ENCODE measurements at places on chromosomes 5 and 9.

DNA sequence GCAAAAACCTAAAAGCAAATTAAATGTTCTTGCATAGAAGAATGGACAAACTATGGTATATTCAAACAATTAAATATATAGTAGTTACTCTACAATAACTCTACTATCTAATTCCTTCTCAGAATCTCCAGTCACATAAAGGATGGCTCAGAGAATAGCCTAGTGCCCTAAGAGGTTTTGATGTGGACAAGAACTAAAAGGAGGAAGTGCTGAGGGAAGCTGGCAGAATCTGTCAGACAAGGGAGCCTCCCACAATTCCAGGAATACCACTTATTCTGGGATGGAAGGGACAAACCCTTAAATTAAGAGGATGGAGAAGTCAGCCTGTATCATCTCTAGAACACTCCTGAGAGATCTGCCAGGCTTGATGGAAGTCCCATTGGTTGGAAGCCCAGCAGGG, 30.4 kb downstream of the TNFSF8 start:
- DNase-seq, result no peak

DNA sequence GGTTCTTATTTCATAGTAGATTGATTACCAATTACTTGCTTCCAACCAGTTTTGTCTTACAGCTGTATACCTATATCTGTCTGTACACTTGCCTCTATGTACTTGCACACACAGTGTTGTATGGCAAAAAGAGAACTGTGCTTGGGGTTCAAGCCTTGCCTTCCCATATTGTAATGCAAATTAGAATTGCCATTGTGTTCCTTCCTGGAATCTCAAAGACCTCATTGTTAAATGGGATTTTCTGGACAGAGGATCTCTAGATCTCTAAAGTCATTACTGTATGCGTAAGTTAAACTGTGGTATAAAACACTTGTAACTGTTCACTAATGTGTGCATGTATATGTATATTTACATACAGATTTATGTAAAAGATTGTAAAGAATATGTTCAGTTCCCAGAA, 428.8 kb downstream of the CAAP1 start:
- no peak for DNase-seq

- DNase-seq, result no peak
Observed at GRCh38 chr5:142959683-142960657, 189.8 kb downstream of the ARHGAP26 start.

DNA sequence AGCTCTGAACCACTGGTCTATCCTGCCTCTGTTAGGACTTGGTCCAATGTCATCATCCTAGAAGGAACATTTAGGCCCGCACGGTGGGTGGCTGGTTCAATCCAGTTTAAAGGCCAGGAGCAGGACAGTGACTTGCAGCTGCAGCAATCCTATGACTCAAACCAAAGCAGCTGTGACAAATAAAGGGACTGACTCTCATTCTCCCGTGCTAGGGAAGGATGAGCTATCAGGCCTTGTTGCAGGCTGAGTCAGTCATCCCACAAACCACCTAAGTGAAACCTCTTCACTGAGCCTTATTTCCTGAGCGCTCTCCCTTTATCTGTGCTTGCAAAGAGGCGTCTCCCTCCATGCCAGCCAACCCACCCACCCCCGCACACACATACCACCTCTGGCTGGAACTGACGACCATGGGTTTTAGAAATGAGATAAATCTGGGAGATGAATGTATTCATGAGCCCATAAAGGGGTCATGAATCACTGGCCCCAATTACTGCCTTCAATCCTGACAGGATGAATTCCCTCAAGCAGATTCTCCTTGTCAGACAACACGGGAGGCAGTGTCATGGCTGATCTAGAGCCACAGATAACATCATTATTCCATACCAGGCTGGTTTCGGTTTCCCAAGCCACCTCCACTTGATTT, 93.4 kb downstream of the KCNIP1 start:
- no peak for DNase-seq

DNA sequence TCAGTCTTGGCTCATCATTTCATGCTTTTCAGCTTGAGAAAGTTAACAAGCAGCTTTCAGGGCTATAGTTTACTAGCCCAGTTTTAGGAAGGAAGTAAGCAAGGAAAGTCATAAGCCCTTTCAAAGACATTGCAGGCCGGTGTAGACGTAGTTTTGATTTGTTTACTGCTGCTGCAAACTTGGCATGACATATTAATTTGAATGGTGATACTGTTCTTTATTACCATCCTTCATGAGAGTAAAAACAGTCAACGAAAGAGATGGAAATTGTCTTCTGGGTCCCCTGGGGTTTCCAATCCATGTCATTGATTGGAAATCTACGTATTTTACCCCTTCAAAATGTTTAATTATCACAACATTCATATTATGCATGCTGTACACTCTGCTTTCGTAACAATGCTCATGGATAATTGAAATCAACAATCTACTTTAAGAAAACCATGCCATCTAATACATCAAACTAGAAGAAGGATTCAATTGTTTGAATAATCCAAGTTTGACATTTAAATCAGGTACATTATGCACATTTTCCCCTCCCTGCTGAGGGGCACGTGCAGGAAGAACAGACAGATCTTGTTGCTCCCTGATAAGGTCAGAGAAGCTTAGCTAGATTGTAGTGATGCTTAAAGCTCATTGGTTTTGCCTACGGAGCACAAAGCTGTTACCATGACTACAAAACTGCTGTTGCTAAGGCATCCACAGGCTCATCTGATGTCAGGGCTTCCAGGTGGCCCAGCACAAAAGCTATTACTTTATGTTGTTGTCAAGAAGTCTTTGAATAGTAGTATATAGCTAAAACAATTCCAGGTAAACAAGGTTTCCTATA, 139.9 kb upstream of the PRLR start:
- DNase-seq, result no peak

DNA sequence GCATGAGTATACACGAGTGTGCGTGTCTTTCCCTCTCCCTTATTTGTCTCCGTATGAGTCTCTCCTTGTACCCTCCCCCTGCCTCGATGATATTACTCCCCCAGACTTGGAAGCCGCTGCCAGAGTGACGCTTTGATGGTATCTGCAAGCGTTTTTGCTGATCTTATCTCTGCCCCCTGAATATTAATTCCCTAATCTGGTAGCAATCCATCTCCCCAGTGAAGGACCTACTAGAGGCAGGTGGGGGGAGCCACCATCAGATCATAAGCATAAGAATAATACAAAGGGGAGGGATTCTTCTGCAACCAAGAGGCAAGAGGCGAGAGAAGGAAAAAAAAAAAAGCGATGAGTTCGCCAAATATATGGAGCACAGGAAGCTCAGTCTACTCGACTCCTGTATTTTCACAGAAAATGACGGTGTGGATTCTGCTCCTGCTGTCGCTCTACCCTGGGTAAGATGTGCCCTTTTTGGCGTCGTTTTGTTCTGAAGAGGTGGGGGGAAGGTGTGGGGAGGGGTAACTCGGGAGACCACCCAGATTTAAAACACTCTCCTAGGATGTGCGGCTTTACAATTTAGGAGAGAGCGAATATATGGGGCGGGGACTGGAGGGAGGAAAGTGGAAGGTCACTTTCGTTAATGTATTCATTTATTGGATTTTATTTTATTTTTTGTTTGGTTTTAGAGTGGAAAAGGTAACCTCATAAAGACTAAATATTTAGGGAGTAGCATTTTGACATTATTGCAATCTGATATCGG, at the start of gene GABRG2:
Gene GABRG2, plus strand, starts transcription at position 119 of the 757 bp plus-strand sequence. Its CDS starts 227 bp downstream, at position 346.
- DNase-seq, result no peak

- DNase-seq, result no peak
Observed at GRCh38 chr9:100071271-100071670, 27.5 kb downstream of the ERP44 start.

DNA sequence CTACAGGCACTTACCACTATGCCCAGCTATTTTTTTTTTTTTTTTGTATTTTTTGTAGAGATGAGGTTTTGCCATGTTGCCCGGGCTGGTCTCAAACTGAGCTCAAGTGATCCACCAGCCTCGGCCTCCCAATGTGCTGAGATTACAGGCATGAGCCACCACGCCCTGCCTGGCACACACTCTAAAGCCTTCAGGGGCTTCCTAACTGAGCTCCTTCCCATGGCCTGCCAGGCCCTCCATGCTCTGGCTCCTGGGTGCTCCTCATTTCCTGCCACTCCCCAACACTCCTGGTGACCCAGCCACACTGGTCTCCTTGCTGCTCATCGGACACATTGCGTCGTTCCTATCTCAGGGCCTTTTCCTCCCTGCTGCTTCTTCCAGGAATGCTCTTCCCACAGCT, 61.5 kb downstream of the CARTPT start:
- no peak for DNase-seq

DNA sequence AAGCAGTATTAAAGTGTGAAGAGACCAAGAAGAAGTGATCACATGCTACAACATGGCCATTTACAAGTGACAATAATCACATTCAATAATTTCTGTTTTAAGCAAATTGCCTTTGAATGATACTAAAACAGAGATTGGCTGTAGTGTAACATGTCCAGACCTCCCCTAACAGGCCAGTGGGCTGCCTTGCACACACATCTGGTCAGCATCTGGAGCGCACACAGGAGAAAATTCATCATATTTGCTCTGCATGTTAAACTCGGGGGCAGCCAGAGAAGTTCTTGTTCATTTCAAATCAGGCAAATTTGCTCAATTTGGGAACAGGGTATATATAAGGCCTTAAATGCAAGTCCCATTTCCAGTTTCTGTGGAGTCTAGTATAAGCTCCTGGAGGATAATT, 111.1 kb upstream of the FBXL7 start:
- DNase-seq, result no peak

DNA sequence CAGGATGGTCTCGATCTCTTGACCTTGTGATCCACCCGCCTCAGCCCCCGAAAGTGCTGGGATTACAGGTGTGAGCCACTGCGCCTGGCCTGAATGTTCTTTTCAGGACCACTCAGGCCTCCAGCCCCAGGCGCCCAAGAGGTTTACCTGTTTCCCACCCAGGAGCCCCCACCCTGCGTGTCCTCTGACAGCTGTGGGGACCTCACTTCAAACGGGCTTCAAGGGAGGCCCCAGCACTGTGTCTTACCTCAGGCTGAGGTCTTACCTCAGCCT, 19.1 kb upstream of the SLC6A19 start:
- DNase-seq, result no peak

DNA sequence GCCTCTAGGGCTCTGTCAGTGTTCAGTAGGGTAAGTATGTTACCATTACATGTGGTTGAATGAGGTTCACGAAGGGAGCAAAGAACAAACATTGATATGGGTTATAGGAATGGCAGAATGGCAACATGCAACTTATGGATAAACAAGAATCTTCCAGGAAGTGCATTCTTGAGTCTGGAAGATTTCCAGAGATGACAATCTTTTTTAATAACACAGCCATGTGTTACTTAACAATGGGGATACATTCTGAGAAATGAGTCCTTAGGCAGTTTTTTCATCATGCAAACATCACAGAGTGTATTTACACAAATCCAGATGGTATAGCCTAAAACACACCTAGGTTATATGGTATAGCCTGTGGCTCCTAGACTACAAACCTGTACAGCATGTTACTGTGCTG, 9.1 kb upstream of the SLC28A3 start:
- no peak for DNase-seq

DNA sequence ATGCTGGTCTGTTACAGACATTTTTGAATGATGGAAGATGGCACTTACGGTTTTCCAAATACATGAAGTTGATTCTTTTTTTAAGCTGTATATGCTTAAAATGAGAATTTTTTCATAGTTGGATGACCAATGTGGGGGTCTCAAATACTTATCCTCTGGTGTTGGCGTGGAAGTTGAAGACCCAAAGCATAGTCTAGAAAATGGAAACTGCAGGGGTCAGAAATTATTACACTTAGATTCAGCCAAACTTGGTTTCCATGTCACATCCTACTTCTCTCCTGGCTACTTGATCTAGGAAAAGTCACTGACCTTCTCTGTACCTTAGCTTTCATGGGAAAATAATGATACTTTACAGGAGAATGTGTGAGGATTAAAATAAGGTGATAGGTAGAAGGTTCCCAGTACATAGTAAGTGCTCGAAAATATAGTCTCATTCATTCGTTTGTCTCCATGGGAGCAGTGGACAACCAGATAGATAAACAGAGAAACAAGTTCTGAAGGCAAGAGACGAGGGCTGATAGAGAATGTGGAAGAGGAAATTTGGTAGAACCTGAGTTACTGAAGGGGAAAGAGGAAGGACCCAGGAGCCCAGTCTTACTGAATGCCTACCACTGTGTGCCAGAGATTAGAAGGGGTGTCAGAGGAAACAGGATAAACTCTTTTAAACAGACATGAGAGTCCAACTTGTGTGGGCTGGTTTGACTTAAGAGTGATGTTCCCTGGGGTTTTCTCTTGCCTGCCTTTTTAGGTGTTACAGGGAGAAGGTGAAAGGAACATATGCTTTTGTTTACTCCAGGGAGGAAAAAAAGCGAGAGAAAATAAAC, 560.3 kb upstream of the KLF4 start:
- DNase-seq, result no peak

DNA sequence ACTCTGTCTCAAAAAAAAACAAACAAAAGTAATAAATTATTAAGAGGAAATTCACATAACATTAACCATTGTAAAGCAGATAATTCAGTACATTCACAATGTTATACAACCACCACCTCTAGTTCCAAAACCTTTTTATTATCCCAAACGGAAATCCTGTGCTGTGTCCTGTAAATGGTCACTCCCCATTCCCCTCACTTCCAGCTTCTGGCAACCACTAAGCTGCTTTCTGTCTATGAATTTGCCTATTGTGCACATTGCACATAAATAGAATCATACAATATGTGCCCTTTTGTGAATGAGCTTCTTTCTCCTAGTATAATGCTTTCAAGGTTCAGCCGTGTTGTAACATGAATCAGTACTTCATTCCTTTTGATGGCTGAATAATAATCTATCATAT, 20.8 kb downstream of the C9orf152 start:
- no peak for DNase-seq

DNA sequence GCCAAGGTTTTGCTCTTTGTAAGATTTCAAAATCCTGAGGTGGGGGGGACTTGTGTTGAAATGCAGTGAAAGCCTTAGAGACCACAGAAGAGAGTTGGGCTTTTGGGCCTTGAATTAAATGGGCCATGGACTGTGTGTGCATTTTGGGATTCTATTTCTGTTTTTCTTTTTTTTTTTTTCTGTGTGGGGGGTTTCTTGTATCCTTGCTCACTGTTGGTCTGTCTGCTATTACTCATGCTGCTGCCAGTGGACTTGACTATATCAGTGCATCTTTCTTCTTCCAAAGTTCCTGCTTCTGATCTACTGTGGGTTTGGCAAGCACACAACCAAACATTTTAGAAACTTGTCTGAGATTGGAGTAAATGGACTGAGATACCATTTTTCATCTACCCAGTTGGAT, 344.9 kb downstream of the ARL15 start:
- DNase-seq, result no peak

- DNase-seq, result no peak
Observed at GRCh38 chr9:89750117-89750791, 145.4 kb downstream of the GADD45G start.

GRCh38 chr5:60883229-60883628, 39.2 kb upstream of the ELOVL7 start:
- DNase-seq, result no peak
